ENCODE measurements at places on chromosomes 3 and 15.
A peak's percentile ranks its signal among the peaks of the same experiment; 100 is the strongest.

DNA sequence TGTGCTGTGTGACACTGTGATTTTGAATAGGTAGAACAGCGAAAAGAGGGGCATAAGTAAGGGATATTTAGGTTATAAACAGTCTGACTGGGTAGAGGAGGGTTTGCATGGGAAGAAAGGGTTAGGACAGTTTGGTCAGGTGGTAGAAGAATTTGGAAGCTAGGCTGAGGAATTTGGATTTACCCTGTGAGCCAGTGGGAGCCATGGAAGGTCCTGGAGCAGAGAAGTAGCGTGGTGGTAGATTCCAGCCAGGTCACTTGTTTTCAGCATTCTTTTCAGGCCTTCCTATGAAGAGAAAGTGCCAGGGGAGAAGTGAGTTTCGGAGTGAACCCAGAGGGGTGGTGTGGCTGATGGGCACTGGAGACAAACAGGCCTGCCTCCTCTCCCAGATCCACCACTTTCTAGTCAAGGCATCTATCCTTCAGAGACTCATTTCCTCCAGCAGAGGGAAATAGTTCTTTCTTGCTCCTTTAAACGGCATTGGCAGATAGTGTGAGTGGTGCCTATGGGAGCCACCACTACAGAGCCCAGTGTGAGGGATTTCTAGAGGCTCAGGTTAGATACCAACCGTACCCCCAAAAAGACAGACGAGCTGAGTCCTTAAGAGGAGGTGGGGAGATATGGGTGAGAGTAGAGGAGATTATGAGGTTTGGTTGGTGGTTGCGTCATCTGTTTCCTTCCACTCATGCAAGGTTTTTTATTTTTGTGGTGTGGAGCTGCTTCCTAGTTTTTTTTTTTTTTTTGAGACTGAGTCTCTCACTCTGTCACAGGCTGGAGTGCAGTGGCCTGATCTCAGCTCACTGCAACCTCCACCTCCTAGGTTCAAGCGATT, 21.2 kb downstream of the PXK start:
- peak; percentile 45 for DNase-seq

- no peak for DNase-seq
Measured at GRCh38 chr3:13081603-13082360, 8.6 kb upstream of the IQSEC1 start.

GRCh38 chr15:48794697-48795134, 16.2 kb downstream of the CEP152 start:
- DNase-seq = peak; percentile 40

- DNase-seq = no peak
Measured at GRCh38 chr15:101059381-101060341, 140.5 kb downstream of the LRRK1 start.

- no peak for DNase-seq
Measured at GRCh38 chr3:46460051-46460450, 4.7 kb downstream of the LTF start.

- DNase-seq = no peak
Measured at GRCh38 chr3:150867434-150867833, 37.8 kb downstream of the MINDY4B start.

GRCh38 chr15:39433376-39433775, 147.5 kb upstream of the THBS1 start:
- no peak for DNase-seq

GRCh38 chr15:25171856-25172687, 217.3 kb downstream of the SNRPN start:
- no peak for DNase-seq

DNA sequence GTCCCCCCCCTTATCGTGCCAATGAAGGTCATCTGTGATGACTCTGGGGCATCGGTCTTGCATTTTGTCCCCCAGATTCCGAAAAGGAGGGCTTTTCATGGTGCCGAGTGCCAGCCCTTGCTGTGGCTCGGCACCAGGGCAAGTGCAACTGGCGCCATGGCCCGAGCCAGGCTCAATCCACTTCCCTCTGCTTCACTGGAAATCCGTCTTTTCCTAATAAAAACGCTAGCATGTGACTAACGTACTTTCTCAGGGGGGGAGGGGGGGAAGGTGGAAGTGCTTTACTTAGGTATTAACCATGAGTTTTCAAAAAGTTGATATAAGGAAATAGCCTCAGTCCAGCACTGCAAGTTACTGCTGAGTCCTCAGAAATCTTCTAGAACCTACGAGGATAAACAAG, 20.5 kb downstream of the TRPM1 start:
- no peak for DNase-seq

DNA sequence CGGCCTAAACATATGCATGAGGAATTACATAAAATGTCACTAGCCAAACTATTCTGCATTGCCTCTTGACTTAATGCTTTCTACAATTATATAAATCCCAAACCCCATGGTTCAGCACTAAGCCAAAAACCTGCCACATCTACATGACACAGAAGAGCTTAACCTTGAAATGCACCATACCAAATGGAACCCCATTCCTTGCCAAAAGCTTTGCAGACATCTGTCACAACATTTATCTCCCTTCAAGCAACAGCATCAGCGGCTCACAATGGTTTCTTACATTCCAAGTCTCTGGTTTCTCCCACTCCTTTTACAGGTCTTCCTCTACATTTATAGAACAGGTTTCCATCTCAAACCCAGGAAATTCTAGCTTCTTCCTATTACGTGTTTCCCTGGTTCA, 58.4 kb upstream of the GYG1 start:
- no peak for DNase-seq

DNA sequence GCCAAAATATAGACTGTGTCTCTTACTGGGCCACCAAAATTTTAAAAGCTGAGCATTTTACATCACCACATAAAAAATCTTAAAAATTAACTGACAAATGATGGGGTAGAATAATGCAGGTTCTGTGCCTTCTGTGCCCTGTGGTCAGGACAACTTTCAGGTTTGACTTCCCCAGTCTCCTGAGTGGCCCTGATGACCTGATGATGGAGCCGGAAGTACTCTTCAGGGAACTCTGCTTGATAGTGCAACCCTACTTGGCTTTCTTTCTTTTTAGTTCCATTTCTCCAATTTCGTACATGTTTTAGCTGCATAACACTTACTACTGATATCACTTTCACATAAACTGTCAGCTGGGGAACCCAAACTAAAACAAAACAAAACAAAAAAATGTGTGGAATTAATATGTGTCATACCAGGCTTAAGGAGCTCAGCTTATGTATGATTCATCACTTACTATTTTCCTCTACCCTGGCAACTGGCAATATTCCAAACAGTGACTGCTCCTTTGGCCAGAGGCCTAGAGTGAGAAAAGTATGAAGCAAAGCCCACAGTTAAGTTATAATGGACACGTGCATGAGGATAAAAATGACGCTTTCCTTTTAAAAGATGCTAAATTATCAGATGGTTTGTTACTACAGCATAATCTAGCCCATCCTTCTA, 194.3 kb downstream of the BCHE start:
- DNase-seq = peak; percentile 99

GRCh38 chr15:33159726-33160453, 34.6 kb downstream of the FMN1 start:
- DNase-seq = no peak

- no peak for DNase-seq
Measured at GRCh38 chr3:29277249-29277648, 3.6 kb upstream of the RBMS3 start.

DNA sequence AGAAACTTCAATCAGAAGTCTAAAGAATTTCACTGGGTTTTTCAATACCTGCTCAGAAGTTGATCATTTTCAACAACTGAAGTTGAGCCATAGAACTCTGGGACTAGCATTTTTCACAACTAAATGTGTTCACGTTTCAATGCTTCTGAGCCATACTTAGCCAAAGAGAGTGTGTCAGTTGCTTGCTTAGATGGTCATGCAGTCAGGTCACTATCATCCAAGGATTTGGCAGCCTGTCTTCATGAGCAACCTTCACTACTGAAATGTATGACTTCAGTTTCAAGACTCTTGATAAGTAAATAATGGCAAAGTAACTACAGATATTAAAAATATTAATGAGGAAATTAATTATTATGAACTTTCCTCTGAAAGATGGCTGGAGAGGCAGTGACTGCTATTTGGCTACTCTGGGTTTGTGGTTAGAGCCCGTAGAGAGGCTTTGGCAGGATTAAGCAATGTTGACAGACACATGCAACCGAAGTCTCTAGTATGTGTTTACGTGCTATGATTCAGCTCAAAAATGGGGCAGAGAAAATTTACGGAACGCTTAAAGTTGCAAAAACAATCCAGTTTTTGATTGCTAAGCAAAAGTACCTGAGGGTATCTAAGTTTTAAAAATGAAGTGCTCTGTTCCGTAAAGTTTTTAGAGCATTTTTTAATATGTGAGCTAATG, 133.8 kb downstream of the GMNC start:
- DNase-seq = peak; percentile 31

- DNase-seq = peak; percentile 25
Measured at GRCh38 chr15:90143166-90143655, 40.9 kb upstream of the IDH2 start.

GRCh38 chr15:90994059-90994416, 297 bp downstream of the PRC1 start:
- DNase-seq = no peak

GRCh38 chr3:182450942-182451787, 342.1 kb upstream of the ATP11B start:
- DNase-seq = no peak

DNA sequence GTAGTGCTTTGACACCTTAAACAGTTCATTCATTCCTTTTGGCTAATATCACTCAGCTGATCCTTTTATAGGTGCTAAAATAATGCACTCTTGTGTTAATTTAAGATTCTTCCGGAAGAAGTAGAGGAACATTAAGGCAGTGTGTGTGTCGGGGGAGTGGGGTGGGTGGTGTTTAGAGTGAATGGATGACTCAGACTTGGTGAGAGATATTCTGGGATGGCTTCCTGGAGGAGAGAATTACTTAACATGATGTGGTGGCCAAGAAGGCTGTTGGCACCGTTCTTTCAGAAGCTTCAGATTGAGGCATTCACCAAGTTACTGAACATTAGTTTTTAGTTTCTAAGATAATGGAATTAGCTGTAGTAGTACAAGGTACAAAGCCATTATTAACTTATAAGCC, 125.6 kb upstream of the ROPN1 start:
- DNase-seq = peak; percentile 30

DNA sequence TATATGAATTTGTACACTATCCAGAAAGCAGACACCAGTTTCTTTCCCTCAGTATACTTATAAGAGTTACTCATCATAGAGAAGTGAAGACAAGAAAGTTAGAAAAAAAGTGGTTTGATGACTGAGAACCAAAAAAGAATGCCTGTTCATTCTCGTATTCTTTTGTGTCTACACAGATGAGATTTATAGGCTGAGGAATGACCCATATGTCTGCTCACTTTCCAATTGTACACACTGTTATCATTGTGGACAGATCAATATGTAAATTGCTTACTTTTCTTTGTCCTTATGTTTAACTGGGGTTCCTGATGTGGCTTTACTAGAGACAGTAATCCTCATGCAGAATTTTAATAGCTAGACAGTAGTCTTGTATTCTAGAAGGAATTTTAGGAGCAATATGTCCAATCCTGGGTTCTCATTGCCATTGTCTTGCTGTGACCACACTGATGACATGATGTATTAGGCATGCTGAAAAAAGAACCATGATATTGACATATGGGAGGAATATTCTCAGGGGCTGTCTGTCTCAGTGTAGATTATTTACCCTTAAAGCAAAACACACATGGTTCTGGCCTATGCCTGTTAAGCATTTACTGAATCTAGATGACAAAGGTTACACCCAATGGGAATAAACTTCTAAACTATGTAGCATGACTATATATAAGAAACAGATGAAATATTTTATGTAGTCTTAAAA, 669.7 kb downstream of the ROBO1 start:
- no peak for DNase-seq

DNA sequence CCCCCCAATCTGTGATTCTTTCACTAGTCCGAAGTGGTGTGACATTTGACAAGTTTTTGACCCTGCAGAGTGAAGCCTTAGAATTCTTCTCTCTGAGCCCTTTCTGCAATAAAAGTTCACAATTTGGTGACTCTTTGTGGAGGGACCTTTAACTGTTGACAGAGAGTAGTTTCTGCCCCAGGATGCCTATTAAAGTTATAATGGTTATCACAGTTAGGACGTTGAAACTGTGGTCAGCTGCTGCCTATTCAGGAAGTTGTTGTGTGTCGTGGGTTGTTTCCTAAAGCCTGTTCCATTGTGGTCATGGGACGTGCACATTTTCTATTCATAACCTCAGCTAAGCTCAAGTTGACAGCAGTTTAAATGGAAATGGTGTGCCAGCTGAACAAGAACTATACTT, 274.5 kb downstream of the NEK10 start:
- no peak for DNase-seq

- DNase-seq = no peak
Measured at GRCh38 chr3:56593455-56594158, 36.6 kb downstream of the CCDC66 start.

DNA sequence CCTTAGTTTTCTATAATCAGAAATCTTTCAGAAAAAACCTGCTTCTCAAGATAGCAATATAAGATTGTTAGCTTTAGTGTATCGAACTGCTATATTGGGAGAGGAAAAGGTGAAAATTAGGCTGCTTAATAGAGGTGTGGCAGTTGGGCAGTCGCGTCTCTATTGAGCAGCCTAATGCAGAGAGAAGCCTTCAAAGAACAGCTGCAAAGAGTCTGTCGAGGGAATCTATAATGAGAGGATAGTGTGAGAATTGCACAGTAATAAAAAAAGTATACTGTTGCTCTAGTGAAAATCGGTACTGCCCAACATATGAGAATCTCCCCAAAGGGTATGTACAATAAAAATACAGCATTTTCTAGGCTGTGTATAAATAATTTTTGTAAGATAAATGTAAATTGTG, 184.4 kb downstream of the TCF12 start:
- no peak for DNase-seq

- DNase-seq = no peak
Measured at GRCh38 chr3:168213920-168214319, 118.2 kb upstream of the GOLIM4 start.

GRCh38 chr3:158313338-158313927, 203.5 kb downstream of the RSRC1 start:
- DNase-seq = peak; percentile 24

GRCh38 chr15:80424381-80424780, 20.2 kb downstream of the ARNT2 start:
- no peak for DNase-seq

DNA sequence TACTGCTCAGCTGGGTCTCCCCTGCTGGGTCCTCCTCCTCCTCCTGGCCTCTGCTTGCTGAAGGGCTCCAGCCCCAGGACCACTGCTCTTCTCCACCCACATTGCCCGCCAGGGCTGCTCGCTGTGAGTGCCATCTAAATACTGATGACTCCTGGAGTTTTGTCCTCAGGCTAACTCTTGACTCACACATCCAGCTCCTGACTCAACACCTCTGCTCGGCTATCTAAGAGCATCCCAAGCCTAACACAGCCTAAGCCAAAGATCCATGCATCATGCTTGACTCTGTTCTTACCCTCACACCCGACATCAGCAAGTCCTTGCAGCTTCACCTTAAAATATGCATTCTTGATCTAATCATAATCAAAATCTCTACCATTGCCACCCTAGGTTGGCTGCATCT, 260.2 kb downstream of the KLF13 start:
- no peak for DNase-seq

GRCh38 chr3:132418916-132419315, 1.6 kb downstream of the DNAJC13 start:
- peak; percentile 38 for DNase-seq

GRCh38 chr3:85148036-85148435, 189.2 kb downstream of the CADM2 start:
- DNase-seq = no peak

All from iris pigment epithelial cell (primary cell).